A549 treated with DMSO at 1 μM for 4 hours (cell line): ENCODE measurements at places on chromosomes 3 and 15. TPM values are rescaled to one million over a fixed set of nuclear protein-coding genes. Genes with fewer than 3 reads are reported as not detected.

Gene ACKR2
- 0.07 TPM in 1 of 5 replicates, not detected in the others for total RNA-seq

Gene HIGD2B
- 0.09 TPM in 1 of 5 replicates, not detected in the others for total RNA-seq

Gene MRPS11
- total RNA-seq = 104 to 121 TPM (median 118 TPM) in 5 replicates

Gene ADAMTSL3
- 0.31 to 0.76 TPM (median 0.48 TPM) in 5 replicates for total RNA-seq

Gene CCR2
- not detected in 5 replicates for total RNA-seq

Gene CMC1
- total RNA-seq = 43.2 to 51.9 TPM (median 50.8 TPM) in 5 replicates

Gene C3orf49
- total RNA-seq = not detected in 5 replicates

Gene SIDT1
- 0.19 to 0.64 TPM (median 0.48 TPM) in 5 replicates for total RNA-seq

Gene CISH
- 0.48 to 0.75 TPM (median 0.70 TPM) in 5 replicates for total RNA-seq
